ENCODE measurements at places on chromosomes 12 and 14.

DNA sequence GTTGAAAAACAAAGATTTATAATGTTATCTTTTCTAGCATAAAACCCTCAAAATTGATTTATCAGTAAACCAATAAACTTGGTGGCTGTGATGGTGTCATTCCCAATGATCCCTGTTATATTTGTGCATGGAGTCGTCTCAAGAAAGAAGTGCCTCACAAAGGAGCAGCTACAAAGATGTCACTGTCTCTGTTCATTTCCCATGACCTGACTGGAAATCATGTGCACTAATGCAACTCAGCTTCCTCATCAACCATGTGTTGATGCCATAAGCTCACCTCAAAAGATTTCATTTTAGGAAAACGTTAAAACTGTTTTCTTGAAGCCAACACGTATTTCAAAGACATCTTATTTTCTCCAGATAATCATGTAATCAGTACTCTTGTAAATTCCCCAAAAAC lies 28.8 kb downstream of the CLEC1A start:
- DNase-seq = no peak

- DNase-seq = no peak
Observed at GRCh38 chr14:31492759-31493498, 5.1 kb upstream of the GPR33 start.

DNA sequence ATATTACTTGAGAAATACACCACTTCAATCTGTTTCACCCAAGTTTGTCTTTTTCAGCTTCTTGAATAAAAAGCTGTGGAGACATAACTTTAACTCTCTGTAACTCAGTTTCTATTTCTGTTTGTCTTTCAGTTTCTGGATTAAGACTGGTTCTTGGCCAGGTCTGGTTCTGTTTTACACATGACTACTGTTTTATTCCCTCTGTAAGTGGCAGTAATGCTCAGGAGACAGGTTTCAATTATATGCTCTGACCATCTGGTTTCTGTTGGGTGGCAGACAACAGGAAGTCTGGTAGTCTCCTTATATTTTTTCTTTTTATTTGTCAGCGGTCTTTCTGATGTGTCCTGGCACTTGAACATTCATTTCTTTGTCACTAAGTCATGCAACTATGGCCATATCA lies 102.9 kb downstream of the RPS29 start:
- no peak for DNase-seq

DNA sequence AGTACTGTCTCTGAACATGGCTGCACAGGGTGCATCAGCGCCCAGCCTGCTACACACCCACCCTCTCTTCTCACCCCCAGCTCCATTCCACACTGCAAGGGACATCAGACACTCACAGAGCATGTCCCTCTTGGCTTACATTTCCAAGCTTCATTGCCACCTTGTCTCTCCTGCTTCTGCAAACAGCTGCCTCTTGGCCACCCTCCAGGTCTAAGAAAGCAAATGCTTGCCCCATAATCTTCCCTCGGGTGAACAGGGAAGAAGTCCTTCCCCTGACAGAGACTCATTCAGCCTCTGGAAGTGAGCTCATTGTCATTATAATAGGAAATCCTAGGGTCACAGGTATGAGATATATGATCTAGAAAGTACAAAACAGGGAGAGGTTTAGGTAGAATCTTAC lies 505.2 kb downstream of the RMST start:
- DNase-seq = no peak

DNA sequence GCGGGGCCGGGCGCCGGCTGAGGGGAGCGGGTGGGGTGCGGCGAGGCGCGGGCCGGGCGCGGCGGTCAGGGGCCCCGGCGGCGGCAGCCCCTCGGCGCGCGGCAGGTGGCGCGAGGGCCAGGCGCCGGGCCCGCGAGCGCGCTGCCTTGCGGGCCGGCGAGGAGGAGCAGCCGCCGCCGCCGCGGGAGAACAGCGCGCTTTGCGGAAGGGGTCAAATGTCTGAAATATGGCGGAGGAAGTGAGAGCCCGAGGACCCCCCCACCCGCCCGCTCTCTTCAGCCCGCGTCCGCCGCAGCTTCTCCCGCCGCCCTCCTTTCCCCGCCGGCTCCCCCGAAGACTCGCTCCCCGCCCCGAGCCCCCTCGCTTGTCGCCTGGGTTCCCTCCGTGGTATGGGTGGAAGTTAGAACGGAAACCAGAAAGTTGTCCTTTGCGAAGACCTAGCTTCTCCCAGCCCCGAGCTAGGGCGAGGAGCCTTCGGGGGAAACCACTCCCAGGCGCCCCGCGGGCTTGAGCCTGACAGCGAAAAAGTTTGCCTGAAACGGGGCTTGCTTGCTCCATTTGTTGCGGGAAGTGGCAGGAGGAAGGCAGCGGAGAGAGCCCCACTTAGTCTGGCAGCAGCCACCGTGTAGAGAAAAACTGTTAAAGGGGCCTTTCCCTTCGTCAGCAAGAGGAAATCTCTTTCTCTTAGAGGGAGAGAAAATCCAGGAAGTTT lies 551 bp downstream of the RAP1B start:
- peak; percentile 81 for DNase-seq

DNA sequence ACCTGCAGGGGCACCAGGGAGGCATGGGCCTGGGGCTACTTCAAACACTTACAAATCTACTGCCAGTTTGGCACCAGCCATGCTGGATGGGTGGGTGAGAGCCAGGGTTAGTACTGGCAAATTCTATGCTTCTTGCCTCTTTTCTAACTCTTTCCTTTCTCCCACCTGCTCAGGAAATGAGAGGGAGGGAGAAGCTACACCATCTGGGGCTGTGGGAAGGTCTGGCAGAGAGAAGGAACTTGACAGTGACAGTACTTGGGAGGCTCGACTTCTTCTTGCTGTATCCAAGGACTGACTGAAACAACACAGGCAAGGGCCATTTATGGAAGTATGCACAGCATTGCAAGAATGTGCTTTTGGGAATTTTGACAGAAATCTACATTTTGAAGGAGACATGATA lies 149.6 kb upstream of the DYRK2 start:
- DNase-seq = no peak

GRCh38 chr12:58818546-58818945 lies 101.8 kb downstream of the LRIG3 start:
- no peak for DNase-seq

- DNase-seq = no peak
Observed at GRCh38 chr14:22753586-22753985, 12.9 kb upstream of the OXA1L start.

DNA sequence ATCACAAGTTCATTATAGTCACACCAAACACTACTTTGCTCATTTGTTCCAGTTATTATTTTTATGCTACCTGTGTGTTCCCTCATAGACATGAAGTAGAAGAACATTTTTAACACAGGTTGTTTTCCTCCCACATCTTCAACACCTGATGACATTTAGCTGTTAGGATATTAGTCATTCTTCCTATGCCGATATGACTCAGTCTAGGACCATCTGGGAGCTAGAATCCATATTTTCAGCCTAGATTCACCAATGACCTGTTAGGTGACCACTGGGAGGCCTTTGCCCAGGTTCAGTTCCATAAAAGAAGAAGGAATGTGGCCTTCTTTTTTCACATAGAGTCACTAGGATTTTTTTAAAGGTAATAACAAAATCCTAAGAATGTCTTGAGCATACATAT lies 222.8 kb downstream of the C12orf42 start:
- DNase-seq = no peak

- DNase-seq = no peak
Observed at GRCh38 chr14:59688224-59689170, 111.9 kb upstream of the CCDC175 start.

- DNase-seq = no peak
Observed at GRCh38 chr12:122886851-122887818, 8.8 kb downstream of the VPS37B start.

DNA sequence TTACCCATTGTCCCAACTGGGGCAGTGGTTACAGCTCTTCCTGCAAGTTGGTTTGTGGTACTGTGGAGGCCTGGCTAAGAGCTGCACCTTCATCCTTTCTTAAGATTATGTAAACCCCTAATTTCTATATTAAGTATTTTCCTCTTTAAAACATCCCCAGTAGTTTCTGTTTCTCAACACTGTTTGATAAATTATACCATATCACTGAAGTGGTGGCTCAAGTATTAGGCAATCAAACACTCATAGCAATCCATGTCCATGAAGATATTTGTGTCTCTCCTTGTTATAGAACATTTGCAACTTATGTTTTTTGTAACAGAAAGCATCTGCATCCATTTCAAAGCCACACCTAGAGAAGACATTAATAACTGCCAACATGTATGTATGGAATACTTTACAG lies 31.8 kb downstream of the ATXN3 start:
- DNase-seq = no peak

- no peak for DNase-seq
Observed at GRCh38 chr12:125218952-125219351, 153.7 kb downstream of the AACS start.

GRCh38 chr14:68672609-68673285 lies 120.1 kb downstream of the ZFP36L1 start:
- DNase-seq = no peak

- DNase-seq = no peak
Observed at GRCh38 chr12:45326358-45326975, 110.6 kb downstream of the ANO6 start.

GRCh38 chr12:110039085-110039807 lies 9.1 kb downstream of the C12orf76 start:
- no peak for DNase-seq

GRCh38 chr12:81245907-81246570 lies 168.2 kb downstream of the ACSS3 start:
- DNase-seq = no peak

- DNase-seq = no peak
Observed at GRCh38 chr14:91293281-91293680, 48.8 kb upstream of the GPR68 start.

- no peak for DNase-seq
Observed at GRCh38 chr12:110591451-110592051, 8.4 kb upstream of the PPTC7 start.

GRCh38 chr14:53520078-53520928 lies 367.2 kb upstream of the DDHD1 start:
- no peak for DNase-seq
